ENCODE measurements at places on chromosomes 6 and 20.

DNA sequence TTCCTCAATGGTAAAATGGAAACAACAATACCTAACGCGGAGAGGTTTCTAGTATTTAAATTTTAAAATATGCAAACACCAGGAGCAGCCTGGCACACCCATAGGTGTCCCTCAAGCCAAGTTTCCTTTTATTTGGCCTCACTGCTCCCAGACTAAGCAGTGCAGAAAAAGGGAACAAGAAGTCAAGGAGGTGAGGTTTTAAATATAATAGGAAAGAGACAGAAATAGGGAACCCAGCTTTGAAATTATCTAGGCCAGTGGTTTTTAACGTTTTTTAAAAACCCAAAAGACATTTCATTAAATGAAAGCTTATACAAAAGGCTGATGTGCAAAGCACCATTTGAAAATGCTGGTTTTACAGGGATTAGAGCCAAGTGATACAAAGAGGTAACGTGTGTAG lies 109.6 kb downstream of the SLC22A3 start:
- DNase-seq, result no peak

DNA sequence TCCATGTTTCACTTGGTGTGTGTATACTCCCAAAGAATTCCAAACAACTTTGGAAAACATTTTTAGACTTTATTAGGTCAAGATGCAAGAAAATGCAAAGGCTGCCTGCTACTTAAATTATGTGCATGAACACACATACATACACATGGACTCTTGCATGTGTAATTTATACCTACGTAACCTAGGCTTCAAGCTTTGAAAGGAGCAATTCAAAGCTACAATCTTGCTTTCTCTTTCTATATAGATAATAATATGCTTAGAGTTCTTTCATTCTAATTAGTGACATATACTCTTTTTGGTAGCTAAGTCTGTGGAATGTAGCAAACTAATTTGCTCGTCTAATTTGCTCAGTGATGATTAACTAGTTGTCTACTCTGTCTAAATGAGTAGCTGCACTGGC lies 146.5 kb downstream of the EPHA7 start:
- DNase-seq, result no peak

GRCh38 chr6:31210123-31210522 lies 39.6 kb upstream of the POU5F1 start:
- no peak for DNase-seq

- DNase-seq, result no peak
Observed at GRCh38 chr20:3803854-3804253, 7.7 kb downstream of the CDC25B start.

DNA sequence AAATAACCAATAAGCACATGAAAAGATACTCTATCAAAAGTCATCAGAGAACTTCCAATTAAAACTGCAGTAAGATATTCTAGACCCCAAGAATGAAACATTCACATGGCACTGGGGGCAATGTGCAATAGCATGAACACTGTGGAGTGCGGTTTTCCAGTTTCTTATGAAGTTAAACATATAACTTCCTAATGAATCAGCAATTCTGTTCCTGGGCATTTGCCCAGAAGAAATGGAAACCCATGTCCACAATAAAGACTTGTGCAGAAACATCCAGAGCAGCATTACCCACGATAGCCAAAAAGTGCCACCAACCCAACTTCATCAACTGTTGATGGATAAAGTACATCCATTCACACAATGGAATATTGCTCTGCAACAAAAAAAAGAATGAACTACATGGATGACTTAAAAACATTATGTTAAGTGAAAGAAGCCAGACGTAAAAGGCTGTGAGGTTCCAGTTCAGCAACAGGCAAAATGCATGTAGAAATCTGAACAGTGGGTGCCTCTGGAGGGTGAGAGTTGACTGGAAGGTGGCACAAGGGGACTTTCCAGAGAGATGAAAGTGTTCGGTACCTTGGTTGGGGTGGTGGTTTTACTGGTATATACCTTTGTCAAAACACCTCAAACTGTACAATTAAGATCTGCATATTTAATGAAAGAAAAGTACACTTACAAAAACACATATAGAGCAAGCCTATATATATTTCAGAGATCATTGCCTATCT lies 207.2 kb upstream of the ECI2 start:
- DNase-seq, result no peak

DNA sequence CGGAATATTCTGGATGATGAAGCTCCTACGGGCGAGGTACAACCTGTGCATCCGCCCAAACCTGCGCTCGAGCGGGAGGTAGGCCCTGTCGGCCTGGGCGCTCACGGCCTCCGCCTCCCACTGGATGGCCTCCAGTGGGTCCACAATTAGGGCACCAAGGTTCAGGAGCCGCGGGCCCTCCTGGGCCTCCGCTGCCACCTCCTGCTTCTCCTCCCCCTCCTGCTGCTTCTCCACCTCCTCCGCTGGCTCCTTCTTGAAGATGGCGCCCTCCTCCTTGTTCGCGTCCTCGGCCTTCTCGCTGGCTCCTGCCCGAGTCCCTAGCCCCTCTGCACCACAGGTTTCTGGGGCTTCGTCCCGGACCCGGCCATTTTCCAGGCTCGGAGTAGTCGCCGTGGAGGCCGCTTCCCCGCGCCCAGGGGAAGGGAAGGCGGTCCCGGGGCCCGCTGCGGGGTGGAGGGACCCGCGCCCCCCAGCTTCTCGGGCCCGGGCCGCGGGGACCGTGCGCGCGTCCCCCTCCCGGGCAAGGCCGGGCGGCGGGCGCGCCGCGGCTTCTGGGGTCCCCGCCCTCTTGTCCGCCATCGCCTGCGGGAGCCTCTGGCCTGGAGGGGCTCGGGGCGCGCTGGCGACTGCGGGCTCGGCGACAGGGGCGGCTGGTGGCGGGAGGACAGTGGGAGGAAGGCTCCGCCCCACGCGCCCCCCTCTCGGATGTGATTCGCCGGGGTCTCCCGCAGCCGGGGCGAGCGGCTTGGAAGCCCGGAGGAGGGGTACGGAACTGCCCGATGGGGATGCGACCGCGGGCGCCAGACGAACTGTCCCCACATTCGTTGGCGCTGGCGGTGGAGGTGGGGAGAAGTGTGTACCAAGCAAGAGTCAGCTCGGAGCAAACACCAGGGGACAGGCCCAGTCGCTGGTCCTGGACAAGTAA lies 17.6 kb downstream of the PLAGL2 start:
- no peak for DNase-seq

GRCh38 chr6:20104696-20105095 lies 107.6 kb downstream of the MBOAT1 start:
- no peak for DNase-seq

DNA sequence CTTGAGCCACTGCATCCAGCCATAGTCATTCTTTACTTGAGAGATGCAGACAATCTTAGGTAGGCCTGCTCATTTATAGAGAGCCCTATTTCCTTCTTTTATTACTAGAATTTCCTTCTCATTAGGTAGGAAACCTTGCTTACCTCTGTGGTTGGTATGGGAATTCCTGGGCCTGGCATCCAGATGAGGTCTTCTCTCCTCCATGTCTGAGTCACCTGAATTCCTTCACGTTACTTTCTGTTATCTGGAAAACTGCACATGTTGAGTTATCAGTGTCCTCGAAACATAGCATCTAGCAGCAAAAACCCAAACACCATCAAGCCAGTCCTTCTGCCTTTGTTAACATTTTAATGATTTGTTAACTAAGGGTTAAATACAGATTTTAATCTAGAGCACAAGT lies 2.2 kb downstream of the ZNFX1 start:
- DNase-seq, result no peak

DNA sequence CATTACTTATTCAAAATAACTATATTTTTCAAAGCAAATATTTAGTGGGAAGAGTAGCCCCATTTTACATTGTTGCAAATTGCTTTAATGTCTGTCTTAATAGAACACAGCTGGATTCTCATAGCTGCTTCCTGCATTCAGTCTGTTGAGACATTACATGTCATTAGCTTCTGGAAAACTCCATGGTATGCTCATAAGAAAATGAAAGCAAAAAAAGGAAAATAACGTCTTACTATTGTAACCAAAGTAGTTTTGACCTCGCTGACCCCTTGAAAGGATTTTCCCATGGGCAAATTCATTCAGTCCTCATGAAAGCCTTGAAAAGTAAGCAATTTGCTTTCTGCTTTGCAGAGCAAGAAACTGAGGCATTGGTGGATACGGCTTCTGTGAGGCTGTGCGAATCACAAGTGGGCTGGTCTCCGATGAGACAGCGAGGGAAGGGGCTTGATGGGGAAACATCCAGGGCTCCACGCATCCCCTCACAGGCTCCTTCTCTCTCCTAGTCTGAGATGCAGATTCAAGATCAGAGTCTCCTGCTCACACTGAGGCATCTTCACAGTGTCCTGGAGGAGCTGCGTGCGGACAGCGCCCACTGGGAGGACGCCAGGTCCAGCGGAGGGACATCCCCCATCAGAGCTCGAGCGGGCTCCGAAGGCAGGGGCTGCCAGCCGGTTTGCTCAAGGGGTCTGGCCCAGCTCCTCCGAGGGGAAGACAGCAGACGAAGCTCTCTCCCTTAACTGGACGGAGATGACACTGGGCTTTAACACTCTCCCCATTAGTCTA lies 3.3 kb downstream of the C20orf202 start:
- no peak for DNase-seq

GRCh38 chr20:59247731-59248684 lies 52.4 kb upstream of the EDN3 start:
- DNase-seq, result no peak

- no peak for DNase-seq
Observed at GRCh38 chr6:155939253-155939652, 483.6 kb upstream of the NOX3 start.

DNA sequence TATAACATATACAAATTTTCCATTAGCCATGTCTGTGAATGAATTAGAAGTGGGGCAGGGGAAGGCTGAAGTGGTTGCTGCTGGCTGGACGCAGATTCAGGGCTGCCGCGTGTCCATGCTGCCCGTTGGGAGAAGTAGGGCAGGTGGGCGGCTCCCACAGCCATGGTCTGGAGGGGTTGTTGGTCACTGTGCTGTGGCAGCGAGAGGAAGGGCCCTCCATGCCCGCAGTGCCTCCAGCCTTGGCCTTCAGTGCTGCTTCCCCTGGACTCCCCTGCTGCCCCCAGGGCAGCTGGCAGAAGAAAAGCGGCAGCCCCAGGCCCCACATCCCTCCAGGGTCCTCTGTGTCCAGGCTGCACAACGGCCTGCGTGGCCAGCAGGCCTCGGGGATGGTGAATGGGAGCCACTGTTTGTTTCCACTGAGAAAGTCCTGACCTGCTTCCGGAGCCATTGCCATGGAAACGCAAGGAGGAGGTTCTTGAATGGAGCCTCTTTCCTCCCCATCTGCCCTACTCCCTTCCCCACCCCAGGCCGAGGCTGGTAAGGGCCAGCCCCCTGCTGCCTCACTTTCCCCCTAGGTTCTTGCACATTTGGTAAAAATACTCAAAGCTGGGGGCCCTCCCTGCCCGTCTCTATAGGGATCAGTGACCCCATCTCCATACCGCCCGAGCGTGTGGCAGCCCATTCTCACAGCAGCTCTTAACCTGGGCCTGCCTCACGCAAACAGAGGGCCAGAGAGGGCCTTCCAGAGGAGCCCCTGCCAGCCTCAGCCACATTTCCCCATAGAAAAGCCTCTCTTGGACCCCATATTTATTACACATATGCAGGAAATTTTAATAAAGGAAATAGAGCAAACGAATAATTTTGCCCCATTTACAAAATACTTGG lies 113.3 kb downstream of the SASH1 start:
- DNase-seq, result no peak

- DNase-seq, result no peak
Observed at GRCh38 chr6:114712129-114712662, 369.4 kb upstream of the HS3ST5 start.

DNA sequence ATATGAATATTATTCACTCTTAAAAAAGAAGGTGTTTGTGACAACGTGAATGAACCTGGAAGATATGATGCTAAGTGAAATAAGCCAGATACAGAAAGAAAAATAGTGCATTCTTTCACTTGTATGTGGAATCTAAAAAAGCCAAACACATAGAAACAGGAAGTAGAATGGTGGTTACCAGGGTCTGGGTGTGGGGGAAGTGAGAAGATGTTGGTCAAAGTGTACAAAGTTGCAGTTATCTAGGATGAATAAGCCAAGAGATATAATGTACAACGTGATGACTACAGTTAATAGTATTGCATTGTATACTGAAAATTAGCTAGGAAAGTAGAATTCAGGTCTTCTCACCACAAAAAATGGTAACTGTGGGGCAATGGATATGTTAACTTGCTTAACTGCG lies 151.1 kb upstream of the HCRTR2 start:
- no peak for DNase-seq

GRCh38 chr20:36745927-36746659 lies at the start of gene NDRG3:
Gene NDRG3 (minus strand): TSS chr20:36746090. CDS start chr20:36721735, 24,355 bp downstream.
- peak; percentile 92 for DNase-seq

- DNase-seq, result no peak
Observed at GRCh38 chr6:85008296-85009009, 244.1 kb upstream of the TBX18 start.

DNA sequence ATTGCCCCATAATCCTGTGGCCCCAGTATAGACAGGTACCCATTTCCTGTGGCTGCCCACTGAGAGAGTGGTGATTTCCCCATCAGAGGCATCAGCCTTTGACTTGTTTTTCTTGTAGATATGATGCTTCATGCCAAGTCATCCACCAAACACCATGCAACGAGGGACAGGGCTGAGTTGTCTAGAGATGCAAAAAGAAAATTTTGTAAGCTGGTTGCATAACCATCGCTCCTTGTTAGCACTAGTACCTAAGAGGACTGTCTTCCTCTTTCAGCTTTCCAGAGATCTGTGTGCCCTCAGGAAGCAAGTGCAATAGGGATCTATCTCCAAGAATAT lies 166.8 kb downstream of the BCAS1 start:
- DNase-seq, result no peak

DNA sequence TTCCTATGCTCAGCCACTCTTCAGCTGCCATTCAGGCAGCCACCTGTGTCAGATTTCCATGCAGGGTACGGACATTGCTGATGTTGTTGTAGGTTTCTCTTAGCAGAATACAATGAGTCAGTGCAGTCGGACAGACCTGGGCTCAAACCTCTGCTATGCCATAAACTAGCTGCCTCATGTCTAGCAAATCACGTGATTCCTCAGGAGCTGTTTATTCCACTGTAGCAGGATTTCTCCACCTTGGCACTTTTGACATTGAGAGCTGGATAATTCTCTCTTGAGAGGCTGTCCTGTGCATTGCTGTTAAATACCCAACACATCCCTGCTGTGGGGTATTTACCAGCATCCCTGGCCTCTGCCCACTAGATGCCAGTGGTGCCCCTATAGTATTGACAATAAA lies 413.8 kb upstream of the CDH4 start:
- DNase-seq, result no peak

DNA sequence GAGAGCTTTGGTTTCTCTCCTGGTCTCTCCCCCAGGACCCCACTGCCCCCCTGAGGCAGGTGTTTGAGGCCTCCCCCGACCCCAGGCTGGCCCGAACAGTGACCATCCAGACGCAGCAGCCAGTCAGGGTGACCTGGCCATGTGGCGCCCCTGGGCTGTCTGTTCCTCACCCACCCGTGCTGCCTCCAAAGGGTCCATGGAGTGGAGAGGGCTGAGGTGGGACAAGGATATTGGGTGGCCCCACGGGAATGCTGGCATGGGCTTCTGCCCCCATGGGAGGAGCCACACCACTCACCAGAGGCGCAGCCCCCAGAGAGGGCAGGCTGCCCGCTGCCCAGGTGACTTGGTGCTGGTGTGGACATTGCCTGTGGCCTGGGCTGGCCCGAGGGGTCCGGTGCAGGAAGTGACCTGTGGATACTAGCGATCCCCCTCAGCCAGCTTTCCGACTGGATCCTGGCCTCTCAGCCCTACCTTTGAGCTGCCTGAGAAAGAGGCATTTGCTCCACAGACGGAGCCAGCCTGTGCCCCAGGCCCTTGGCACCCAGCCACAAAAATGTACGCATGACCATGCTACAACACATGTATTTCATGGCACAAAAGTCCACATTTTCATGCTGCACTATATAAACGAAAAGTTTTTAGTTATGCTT lies 50.8 kb downstream of the BCAS4 start:
- no peak for DNase-seq

- DNase-seq, result no peak
Observed at GRCh38 chr6:38142178-38142902, 322.8 kb downstream of the ZFAND3 start.
